ENCODE measurements at places on chromosomes 12 and 14. TPM values are rescaled to one million over a fixed set of nuclear protein-coding genes. Genes with fewer than 3 reads are reported as not detected.

- no peak for DNase-seq
These were observed 190.5 kb downstream of the PHETA1 start for GRCh38 chr12:111178181-111179081.

DNA sequence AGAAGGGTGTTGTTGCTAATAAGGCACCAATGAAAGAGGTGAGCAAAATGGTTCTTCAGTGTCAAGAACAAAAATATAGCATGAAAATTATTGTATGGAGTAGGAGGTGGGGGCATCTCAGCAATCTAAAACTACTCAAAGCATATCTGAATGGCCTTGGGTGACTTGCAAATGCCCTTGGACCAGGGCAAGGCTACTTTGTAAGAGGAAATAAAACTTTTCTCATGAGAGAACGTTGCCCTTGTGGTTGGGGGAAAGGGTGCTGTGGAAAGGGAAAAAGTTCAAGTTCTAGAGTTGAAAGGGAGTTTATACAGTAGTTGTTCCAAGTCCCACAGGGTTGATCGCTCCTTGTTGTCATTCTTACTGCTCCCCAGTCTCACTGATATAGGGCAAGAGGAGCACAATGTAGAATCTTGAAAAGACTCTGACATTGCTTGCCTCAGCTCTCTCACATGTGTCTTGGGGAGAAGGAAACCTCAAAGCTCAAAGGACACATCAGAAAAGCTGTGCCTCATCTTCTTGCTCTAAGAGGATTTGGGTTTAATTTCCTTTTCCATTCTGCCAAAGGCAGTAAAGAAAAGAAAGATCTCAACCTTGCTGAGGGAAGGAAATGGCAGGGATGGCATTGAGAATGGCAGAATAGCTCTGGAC is 270.5 kb downstream of the DUSP6 start:
- DNase-seq, result no peak

DNA sequence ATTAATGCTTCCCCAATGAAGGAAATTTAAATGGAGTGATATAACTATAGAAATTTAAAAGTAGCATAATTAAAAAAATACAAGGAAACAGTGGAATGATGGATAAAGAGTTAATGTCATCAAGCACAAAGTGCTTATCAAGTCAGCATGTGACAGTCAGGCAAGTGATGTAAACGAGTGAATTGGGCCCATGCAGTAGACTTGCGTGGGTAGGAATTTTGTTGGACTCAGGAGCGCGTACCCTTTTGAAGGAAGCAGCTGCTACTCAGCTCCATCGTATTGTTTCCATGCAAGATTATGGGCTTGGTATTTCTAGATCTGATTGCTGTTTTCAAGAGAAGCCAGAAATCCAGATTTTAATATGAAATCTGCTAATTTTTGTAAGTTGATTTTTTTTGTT is 4.4 kb upstream of the DYRK4 start:
- no peak for DNase-seq

DNA sequence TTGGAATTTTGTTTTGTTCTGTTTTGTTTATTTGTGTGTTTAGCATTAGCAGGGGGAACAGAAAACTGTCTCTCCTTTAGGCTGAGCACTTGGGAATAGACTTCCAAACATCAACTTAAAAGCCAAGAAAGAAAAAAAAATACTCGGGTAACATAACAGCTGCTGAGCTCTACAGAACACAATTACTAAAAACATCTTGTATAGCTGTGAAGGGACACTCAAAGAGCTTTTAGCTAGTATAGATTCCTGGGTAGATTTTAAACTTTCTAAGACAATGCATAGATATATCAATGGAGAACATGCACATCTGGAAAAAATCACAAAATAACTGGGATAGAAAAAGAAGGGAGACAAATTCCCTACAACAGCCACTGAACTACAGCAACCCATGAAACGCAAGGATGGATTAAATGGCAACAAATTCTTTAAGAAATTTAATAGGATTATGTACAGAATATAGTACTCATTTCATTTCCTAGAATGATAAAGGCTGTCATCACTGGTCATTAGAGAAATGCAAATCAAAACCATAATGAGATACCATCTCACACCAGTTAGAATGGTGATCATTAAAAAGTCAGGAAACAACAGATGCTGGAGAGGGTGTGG is 174.3 kb upstream of the KRR1 start:
- no peak for DNase-seq

CCDC196 gene
- not detected for total RNA-seq

GZMH gene
- not detected for total RNA-seq

DNA sequence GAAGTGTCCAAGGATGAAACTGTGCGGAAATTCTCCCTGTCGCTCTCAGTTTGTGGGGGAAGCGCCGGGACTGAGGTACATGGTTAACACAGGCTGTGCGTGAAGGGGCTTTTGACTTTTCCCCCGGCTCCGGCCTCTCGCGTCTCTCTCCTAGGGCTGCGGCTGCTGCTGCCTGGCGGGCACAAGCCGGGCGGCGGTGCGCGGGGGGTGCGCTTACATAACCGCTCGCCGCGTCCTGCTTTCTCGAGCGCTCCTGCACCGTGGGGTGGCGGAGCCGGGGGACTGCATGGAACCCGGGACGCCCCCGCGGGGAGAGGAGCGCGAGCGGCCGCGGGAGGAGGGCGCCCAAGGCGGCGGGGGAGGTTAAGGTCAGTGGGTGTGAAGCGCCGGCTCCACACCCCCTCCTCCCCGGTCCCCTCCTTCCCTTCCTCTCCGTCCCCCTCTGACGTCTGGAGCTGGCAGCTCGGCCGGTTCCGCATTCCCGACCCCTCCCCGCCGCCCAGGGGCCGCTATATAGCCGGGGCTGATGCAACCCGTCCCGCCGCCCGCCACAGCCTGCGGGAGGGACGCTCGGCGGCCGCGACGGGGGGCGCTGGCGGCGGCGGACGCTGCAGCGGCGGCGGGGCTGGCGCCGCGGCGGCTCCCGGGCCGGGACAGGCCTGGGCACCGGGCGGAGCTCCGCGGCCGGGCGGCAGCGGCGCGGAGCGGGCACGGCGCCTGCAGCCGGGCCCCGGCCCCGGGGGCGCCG is at the start of gene JDP2:
Gene JDP2, plus strand, starts transcription at position 541 of the 748 bp plus-strand sequence. CDS start 9,899 bp downstream, outside the sequence.
- DNase-seq, result peak; percentile 78

RTN1 gene
- total RNA-seq, result not detected

Measured in G401 (cell line).